ENCODE measurements at places on chromosomes 1 and 21. TPM values are rescaled to one million over a fixed set of nuclear protein-coding genes. Genes with fewer than 3 reads are reported as not detected.

DNA sequence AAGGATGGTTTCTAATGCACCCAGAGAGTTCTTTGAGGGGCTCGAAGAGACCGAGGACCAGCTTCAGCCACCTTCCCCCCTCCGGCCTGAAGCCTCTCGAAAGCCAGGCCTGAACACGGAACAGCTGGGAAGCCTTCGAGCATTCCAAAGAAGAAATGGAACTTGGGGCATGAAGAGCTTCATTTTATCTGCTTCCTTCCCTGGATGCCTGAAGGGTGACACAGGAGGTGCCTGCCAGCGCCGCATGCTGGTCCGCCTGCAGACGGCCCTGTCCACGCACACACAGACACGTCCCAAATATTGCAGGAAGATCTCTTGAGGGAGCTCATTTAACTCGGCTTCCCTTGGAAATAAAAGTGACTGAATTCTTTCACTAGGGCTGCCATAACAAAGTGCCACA lies 73.7 kb downstream of the TOMM20 start:
- no peak for DNase-seq

The S100A7A gene
- not detected for polyA plus RNA-seq

GRCh38 chr1:46532498-46533178 lies 18.8 kb downstream of the KNCN start:
- DNase-seq, result peak; percentile 94

GRCh38 chr21:39845571-39846130 lies 21.6 kb upstream of the PCP4 start:
- no peak for DNase-seq

The GNG4 gene
- 0.65 TPM for polyA plus RNA-seq

The CA14 gene
- not detected for polyA plus RNA-seq

The TTC24 gene
- polyA plus RNA-seq, result 2.8 TPM

- DNase-seq, result peak; percentile 35
Measured at GRCh38 chr1:31570228-31570627, 6.1 kb upstream of the TINAGL1 start.

The GUCA2A gene
- polyA plus RNA-seq, result not detected

- DNase-seq, result no peak
Measured at GRCh38 chr1:159307346-159308020, 5.3 kb downstream of the FCER1A start.

The ANGPTL1 gene
- polyA plus RNA-seq, result 1.4 TPM

DNA sequence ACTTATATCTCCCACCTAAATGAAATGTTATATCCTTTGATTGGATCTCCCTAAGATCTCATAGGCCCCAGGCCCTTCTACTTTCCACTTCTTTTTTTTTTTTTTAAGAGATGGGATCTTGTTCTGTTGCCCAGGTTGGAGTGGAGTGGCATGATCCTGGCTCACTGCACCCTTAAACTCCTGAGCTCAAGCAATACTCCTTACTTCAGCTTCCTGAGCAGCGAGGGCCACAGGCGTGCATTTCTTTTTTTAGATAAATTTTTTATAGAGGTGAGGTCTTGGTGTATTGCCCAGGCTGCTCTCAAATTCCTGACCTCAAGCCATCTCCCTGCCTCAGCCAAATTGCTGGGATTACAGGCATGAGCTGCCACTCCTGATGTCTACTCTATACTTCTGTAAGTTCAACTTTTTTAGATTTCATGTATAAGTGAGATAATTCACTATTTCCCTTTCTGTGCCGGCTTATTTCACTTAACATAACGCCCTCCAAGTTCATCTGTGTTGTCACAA lies 987.5 kb upstream of the NCAM2 start:
- DNase-seq, result no peak

DNA sequence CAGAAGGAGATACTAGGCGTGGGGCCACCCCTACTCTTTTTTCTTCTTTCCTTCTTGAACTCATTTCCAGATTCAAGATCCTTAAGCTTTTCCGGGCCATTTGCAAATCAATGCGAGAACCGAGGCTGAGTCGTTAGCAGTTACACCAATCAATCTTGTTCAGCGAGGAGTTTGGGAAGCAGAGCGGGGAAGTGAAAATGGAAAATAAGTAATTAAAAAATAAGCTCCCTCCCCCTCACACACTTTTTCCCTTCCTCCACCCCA lies 1.7 kb upstream of the NEGR1 start:
- no peak for DNase-seq

The LENEP gene
- polyA plus RNA-seq, result not detected

- no peak for DNase-seq
Measured at GRCh38 chr1:210394281-210394821, 65.6 kb downstream of the HHAT start.

- DNase-seq, result peak; percentile 57
Measured at GRCh38 chr1:201348211-201348566, 29.3 kb downstream of the TNNT2 start.

The IFT25 gene
- polyA plus RNA-seq, result 28.3 TPM

DNA sequence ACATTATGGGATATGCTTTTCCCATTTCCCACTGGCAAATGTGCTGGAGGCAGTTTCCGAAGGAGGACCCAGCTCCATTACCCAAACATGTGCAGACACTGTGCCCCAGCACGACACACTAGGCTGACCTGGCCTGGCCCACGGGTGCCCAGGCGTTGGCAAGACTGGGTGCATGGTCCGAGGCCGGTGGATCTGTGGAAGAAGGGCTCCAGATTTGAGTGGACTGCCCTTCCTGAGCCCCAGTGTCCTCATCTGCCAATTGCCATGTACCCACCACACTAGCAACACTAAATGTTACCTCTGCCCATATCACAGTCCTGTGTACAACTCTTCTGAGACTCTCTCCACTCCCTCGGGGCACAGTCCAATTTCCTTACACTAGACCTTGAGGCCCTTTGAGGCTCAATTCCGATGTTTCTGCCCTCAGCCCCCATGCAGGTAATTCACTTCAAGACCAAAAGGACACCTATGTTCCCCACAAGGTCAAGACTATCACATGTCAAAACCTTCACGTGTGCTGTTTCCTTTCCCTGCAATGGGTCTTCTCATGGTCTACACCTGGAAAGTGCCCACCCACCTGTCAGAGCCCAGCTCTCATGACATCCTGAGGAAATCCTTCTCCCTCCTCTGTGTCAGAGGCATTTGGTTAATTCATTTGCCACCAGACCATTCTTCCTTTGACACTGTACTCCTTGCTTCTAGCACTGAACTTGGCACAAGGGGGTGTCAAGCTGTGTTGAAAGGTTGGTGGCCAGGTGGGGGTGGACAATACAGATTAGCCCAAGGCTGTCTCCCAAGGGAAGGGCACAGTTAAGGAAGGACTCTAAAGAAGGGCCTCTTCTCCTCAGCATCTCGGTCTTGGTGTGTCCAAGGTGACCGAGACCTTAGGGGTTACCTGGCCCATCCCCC lies 124.9 kb downstream of the DMRTB1 start:
- DNase-seq, result peak; percentile 68

The IL12RB2 gene
- 0.58 TPM for polyA plus RNA-seq

The TTC22 gene
- polyA plus RNA-seq, result 0.73 TPM

- no peak for DNase-seq
Measured at GRCh38 chr1:169466259-169467230, 19.2 kb downstream of the SLC19A2 start.

The ATP1B1 gene
- 3.1 TPM for polyA plus RNA-seq

GRCh38 chr1:183092350-183092749 lies 69.1 kb downstream of the LAMC1 start:
- DNase-seq, result no peak

The FNDC7 gene
- 0.04 TPM for polyA plus RNA-seq

Measured in spleen (tissue), 13 donors.